ENCODE measurements at places on chromosomes 11 and 22.

- DNase-seq = no peak
Observed at GRCh38 chr22:46229701-46230100, 20.4 kb downstream of the CDPF1 start.

- DNase-seq = no peak
Observed at GRCh38 chr11:78838417-78838816, 263.8 kb upstream of the NARS2 start.

- DNase-seq = no peak
Observed at GRCh38 chr11:21612326-21612725, 580.6 kb upstream of the ANO5 start.

DNA sequence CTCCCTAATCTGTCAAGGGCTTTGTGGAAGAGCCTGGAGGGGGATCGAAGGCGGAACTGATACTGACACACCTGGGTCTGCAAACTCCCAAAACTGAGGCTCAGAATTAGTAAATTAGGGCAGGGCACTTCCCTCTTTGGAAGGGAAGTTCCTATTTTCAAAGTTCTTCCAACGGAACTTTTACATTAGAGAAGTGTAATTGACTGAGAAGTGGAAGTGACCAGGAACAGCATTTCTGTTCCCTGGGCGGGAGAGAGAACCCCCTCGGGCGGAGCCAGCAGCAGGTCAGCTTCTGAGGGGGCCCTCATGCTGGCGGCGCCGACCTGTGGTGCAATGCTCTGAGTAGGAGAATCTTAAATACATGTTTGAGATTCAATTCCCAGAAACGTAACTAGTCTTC, 1.1 kb upstream of the CBL start:
- peak; percentile 5 for DNase-seq

DNA sequence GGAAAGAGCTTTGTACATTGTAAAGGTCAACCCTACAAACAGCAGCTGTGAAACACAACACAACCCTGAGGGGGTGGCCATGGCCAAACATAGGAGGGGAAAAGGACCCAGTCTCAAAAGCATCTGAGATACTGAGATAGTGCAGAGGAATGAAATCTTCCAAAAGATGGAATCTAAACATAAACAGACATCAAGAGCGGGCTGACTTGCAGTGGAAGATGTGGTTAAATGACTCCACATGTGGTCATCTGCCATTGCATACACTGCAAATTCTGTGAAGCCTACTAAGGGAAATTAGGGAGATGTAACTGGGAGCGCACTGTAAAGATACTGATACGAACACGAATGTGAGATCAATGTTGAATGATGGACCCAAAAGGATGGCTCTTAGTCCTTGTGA, 22.0 kb downstream of the BDNF start:
- DNase-seq = no peak

- peak; percentile 79 for DNase-seq
Observed at GRCh38 chr22:20509344-20510047, 2.1 kb downstream of the MED15 start.

GRCh38 chr11:114133548-114134329, 74.2 kb downstream of the ZBTB16 start:
- no peak for DNase-seq

DNA sequence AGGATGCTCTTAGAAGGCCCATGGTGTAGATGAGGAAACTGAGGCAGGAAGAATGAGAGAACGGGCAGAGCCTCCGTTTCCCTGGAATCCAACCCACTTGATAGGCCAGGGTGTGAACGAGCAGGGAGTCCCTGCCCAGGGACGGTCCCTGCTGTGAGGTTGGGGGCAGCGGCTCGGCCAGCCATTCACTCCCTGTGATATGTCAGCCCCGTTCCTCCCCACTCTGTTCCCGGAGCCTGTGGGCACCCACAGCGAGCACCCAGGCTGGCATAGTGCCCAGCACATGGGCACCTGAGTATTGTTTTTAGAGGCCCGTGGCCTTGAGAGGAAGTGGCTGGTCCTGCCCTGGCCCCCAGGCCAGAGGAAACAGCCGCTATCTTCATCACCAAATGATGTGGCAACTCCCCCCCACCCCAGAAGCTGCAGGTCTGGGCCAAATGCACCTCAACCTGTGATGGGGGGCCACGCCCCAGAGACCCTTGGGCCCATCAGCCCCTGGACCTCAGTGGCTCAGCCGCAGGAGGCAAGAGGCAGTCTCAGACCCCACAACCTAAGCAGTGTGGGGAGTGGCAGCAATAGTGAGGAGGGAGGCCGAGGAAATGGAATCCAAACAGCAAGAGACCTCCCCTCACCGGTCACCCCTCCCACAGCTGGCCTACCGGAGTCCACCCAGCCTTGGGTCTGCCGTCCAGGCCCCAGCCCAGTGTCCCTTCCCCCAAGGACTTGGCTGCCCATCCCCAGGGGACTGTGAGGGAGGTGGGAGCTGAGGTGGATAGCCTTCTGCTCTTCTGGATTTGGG, 2.1 kb downstream of the ALDH3B1 start:
- DNase-seq = no peak

- DNase-seq = no peak
Observed at GRCh38 chr11:45560155-45560912, 105.1 kb downstream of the CHST1 start.

DNA sequence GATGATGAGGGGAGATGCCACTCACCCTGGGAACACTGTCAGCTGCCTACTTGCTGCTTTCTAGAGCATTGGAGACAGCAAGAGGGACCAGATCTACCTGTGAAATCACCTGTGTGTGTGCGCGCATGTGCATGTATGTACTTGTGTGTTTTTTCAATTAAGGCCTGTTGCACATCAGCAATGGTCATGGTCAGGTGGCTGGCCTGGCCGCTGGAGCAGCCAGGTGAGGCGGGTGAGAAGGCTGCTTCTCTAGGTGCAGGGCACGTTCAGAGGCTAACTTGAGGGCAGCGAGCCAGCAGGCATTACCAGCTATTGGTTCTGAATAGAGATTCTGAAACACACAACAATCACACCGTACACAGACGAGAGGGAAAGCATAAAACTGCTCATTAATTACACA, 65.1 kb downstream of the PARVG start:
- DNase-seq = no peak

- no peak for DNase-seq
Observed at GRCh38 chr11:33761471-33761870, 12.8 kb downstream of the FBXO3 start.

DNA sequence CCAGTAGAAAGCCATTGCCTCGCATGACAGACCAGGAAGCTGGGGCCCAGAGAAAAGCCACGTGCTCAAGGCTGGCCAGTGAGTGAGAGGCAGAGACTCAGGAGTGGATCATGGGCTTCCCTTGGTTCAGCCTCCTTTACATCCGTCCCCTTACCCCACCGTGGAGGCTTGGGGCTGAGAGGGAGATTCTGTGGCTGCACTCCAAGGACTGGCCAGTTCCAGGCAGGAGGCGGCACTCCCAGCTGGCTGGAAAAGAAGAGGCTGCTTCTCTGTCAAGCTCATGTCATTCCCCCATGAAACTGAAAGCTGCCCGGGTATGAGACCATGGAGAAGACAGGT, 6.6 kb upstream of the ASCL2 start:
- no peak for DNase-seq

DNA sequence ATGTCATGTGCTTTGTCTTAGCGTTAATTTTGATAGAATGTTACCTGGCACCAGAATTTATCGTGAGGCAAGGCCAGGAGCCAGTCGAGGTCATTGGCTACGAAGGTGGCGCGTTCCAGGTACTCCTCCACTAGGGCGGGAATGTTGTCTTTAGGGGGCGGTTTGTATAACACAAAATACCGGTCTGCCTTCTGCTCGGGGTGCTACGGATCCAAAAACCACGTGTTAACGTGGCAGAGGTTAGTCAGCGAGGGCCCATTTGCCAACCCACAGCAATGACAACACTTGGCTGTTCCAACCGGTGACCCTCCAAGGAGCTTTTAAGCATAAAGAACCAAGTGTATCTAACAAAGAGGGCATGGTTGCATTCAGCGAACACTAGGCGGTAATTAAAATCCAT, 12.5 kb downstream of the ASCC2 start:
- no peak for DNase-seq

- no peak for DNase-seq
Observed at GRCh38 chr11:61168800-61169199, 7.6 kb upstream of the VPS37C start.

DNA sequence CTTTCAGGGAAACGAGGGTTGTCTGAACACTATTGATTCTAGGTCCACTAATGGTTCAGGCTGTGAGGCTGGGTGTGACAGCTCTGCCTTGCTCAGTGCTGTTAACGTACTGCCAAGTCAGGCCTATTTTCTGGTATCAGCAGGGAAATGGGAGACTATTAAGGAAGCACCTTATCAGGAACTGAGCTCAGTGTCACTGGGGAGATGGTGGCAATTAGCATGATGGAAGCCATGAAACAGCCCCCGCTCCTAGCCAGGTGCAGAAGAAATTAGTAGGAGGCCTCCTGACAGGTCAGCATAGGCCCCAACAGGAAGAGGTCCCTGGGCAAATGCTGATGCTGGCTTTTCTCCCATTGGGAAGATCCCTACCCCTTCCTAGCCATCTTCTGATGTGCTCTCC, 42.6 kb upstream of the LMO2 start:
- no peak for DNase-seq

DNA sequence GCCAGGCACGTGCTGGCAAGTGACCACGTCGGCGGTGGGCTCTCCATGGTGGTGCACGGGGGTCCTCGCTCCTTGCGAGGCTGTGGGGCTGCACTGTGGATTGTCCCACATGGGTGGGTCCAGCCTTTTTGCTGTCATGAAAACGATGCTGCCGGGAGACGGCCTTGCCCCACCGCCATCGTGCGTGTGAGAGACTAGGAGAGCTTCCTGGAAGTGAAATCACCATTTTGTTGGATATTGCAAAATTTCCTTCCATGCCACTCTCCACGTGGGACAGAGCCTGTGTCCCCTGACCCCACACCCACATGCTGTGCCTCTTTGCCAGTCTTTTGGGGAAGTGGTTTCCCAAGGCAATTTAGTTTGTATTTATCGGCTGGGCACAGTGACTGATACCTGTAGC, 18.2 kb upstream of the GRAMD4 start:
- no peak for DNase-seq
